ENCODE measurements at places on chromosomes 5 and 9.

DNA sequence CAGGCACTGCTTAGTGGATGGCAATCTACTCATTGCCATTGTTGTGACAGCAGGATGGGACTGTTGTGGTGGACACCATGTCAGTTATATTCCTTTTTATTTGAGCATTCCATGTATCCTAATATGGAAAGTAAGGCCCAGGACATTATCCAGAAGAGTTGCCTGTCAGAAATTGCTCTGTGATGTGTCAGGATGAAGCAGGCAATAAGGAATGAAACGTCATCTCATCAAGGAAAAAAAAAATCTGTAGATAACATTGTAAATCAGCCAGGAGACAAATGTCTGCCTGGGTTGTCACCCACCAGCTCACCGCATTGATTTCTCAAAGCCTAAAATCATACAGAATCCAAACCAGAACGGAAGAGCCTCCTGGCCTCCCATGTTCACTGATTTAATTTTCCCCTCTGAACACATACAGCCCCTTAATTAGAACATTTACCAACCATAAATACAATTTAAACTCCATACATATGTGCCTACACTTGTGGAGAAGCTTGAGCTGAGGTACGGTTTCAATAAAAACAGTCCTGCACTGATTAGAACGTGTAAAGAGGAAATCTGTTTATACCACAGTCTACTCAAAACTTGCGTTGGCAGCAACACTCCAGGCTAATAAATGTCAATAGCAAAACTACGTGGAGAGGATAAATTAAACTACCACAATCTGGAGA lies 73.9 kb downstream of the FOXD1 start:
- no peak for DNase-seq

- no peak for DNase-seq
Measured at GRCh38 chr5:127086589-127086988, 13.3 kb upstream of the C5orf63 start.

GRCh38 chr5:174529925-174530681 lies 194.3 kb upstream of the MSX2 start:
- no peak for DNase-seq

DNA sequence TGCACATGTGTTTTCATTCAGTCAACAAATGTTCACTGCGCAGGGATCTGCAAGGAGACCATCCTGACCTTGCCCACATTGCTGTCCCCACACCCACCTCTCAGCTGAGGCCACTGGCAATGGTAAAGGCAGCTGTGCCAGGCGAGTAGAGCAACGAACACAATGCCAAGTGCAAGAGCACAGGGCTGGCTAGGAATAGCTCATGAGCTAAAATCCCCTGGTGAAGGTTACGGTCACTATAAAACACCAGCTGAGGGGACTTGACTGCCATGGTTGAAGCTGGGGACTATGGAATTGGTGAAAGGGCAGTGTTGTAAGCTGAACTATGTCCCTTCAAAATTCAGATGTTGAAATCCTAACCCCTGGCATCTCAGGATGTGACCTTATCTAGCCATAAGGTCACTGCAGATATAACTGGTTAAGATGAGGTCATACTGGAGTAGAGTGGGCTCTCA lies 96.1 kb downstream of the OTULIN start:
- no peak for DNase-seq

GRCh38 chr5:137871571-137871970 lies 3.9 kb downstream of the MYOT start:
- DNase-seq: no peak

DNA sequence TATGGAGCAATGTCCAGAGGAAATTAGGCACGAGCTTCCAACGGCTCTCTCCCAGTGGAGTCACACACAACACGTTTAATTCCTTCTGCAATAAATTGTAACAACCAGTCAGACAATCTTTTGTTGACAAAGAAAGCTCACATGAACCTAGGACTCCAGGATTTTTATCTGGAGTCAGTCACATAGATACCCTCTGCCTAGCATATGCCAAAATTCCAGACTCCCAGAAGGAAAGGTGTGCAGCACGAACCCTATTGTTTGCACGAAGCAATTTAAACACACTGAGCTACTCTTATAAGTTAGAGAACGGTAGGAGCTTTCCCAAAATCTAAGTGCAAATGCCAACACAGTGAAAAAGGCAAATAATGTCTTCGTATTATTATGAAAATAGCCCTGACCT lies 67.1 kb downstream of the TEX10 start:
- no peak for DNase-seq

- DNase-seq: no peak
Measured at GRCh38 chr9:78357165-78357873, 60.4 kb downstream of the PSAT1 start.

DNA sequence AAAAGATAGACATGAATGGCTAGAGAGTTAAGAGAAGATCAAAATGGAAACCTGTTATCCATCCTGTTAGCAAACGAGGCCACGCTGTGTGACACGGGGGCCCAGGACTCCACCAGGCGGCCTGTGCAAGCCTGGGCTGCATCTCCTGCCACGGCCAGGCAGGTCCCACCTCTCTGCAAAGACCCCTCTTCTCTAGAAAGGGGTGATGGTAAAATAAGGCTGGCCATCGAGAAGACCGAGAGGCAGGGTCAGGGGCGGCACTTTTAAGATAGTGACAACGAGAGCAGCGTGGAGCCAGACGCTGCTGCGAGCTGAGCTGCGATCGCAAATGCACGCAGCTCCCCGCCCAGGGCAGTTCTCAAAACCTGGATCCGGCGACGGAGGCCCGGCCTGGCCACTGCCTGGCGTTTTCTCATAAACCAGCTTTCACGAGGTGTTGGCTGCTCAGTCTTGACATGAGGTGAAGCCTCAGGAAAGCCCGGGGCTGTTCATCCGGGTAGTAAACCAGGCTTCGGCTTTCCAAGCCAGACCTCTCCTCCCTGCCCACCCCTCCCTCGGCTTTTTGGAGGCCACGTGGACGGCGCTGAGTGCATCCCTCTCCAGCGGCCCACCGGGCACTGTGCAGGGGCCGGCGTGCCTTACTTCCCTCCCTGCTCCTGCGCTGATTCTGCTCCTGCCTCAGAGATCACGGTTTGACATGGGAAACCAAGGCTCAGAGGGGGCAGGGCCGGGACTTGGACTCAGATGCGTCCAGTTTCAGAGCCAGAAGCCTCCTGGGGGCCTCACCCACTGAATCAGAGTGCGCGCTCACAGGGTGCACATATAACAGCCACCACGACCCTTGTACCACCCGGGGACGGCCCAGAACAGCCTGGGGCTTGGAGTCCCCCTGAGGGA lies 151.6 kb upstream of the PHYKPL start:
- DNase-seq: no peak

GRCh38 chr9:6960777-6961176 lies 203.0 kb downstream of the KDM4C start:
- DNase-seq: no peak

- DNase-seq: peak; percentile 24
Measured at GRCh38 chr5:139660923-139661814, 13.0 kb downstream of the CXXC5 start.

DNA sequence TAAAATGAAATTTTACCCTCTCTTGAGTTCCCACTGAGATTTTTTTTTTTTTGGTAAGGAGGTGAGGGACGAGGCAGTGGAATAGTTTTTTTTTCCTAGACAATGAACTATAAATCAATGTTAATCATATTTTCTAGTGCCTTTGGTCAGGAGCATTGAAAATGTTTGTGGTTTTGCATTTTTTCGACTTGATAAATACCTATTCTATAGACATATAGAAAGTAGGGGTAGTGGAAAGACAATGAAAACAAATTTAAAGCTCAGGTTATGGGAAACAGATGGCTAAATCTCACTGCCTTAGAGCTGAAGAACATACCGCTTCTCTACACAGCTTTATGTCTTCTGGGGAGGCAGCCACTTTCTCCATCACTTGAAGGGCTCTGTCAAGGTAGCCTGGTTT lies 94.3 kb downstream of the MRPS27 start:
- no peak for DNase-seq

GRCh38 chr9:34701769-34702736 lies 7.9 kb downstream of the CCL21 start:
- DNase-seq: peak; percentile 85

DNA sequence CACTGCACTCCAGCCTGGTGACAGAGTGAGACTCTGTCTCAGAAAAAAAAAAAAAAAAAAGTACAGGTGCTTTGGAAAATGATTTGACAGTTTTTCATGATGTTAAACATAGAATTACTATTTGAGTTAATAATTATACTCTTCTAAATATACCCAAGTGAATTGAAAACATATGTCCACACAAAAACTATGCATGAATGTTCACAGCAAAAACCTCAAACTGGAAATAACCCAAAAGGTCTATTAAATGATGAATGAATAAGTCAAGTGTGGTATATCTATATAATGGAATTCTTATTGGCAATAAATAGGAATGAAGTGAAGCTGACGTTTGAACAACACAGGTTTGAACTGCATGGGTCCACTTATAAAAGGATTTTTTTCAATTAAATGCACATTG lies 207.2 kb upstream of the DAB2 start:
- no peak for DNase-seq

- DNase-seq: no peak
Measured at GRCh38 chr5:102782217-102782872, 27.2 kb downstream of the PAM start.

DNA sequence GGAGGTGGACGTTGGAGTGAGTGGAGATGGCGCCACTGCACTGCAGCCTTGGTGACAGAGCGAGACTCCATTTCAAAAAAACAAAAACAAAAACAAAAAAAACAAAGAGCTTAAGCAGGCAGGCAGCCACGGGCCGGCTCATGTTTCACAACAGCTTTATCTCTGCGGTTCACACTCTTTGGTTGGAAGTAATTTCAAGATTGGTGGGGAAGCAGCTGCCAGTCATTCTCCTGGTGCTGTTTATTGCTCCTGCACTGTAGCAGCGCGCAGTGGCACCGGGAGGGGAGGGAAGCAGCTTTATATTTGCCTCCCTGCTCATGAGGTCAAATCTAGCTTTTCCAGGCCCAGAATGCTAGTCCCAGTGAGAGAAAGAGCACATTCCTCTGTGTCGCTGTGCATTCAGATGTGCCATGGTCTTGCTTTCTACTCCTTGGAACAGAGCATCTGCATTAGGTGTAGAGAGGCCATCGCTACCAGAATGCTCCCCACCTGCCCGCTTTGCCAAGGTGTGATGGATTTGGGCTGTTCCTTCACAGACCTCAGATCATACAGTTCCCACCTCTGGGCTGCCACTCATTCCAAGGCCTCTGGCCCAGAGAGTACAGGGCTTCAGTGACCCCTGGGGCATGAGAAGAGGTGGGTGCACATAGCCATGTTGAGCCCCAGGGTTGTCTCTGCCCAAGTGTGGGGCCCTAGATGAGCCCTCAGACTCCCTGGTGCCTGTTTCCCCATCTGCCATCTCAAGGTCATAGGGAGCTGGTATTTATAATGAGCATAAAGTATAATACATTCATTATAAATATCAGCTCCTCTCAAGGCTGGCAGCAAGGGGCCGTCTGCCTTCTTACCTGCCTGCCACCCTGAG lies 270.4 kb downstream of the MED10 start:
- DNase-seq: no peak

DNA sequence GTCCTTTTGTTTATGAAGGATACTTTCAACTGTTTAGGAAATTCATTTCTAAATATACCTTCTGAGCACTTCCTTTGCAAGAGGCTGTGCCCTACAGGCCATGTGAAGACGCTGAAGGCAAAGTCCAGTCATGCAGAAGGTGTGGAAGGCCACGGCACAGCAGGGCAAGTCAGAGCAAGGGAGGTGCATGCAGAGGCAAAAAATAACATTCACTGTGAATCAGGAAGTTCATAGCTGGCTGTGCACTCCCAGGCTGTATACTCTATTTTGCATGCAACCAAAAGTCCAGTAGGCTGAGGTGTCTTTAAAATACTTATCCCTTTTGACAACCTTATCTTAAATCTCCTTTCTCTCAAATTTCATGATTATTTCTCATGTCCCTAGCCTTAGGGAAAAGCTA lies 50.3 kb downstream of the GNAQ start:
- no peak for DNase-seq

DNA sequence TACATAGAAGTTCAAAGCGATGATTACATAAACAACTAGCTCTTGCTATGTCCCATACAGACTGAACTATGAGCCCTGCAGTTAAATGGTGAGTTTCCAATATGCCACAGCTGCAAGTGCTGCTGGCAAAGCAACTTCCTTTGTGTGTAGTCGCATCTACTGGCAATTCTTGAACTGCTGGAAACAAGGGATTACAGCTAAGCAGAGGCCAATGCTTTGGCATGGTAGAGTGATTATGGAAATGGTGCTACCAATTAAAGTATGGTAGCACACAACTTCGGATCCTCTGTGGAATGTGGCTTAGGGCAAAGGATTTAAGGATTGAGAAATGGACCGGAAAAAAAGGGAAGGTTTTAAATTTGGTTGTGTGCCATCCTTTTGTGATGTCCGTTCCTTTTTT lies 856.6 kb downstream of the MAT2B start:
- no peak for DNase-seq

- no peak for DNase-seq
Measured at GRCh38 chr5:145161391-145161790, 673.8 kb downstream of the PRELID2 start.

DNA sequence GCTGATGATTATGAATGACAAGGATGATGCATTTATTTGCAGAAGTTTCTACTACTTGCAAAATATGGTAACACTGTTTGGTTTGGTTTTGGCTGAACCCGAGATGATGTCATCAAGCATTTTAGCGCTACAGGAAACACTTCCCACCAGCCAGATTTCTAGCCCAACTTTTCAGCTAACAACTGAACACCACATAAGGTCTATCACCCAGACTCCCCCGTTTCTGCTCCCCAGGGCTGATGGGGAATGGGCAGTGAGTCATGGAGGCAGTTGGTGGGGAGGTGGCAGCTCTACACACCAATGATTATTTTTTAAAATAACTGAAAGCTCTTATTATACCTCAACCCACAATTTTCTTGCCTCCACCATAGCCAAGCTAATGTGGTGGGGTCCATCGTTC lies 302.9 kb downstream of the CEMIP2 start:
- no peak for DNase-seq

GRCh38 chr5:150345716-150346115 lies 11.8 kb upstream of the TCOF1 start:
- no peak for DNase-seq

- DNase-seq: no peak
Measured at GRCh38 chr5:124355928-124356327, 390.5 kb downstream of the ZNF608 start.

DNA sequence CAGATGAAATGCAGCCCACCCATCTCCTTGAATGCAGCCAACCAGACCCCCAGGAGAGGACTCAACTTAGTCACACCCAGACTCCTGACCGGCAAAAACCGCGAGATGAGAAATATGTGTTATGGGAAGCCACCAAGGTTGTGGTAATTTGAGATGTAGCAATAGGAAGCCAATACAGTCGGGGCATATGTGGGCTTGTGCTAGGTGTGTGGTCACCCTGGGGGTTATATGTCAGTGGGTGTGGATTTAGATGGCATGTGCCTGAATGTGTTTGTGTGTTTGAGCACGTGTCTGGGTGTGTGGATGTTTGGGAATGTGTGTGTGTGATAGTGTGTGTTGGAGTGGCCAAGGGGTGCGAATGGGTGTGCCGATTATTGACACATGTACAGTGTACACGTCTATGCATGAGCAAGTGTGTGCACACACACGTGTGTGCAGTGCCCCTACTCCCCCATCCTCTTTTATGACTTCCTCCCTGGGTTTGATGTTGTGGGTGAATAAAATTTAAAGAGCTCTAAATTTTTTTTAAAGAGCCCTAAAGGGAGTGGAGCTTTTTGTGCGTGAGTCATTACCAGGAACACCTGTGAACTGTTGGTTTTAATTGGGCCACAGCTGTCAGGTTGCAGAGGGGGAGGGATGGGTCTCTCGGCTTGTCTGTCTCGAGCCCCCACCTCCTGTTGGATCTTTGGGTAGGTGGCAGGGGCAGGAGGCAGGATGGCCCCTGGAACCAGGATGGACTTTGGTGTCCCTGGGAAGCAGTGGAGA lies 86.8 kb downstream of the LHX2 start:
- no peak for DNase-seq

GRCh38 chr5:32099486-32100035 lies 74.6 kb downstream of the GOLPH3 start:
- DNase-seq: no peak

Data from activated CD8-positive, alpha-beta memory T cell treated with anti-CD3 and anti-CD28 coated beads, Interleukin-2, amount 50 U/mL, for 4 hours (primary cell).